ENCODE measurements at places on chromosomes 16 and 17. TPM values are rescaled to one million over a fixed set of nuclear protein-coding genes. Genes with fewer than 3 reads are reported as not detected.

- DNase-seq = no peak
These were observed 2.9 kb upstream of the BCL6B start for GRCh38 chr17:7019839-7020519.

Gene PITPNM3
- not detected for polyA plus RNA-seq

- DNase-seq = no peak
These were observed 8.1 kb upstream of the NKD1 start for GRCh38 chr16:50539822-50540710.

Gene PRSS8
- polyA plus RNA-seq = not detected

Gene KRTAP1-5
- polyA plus RNA-seq = not detected

DNA sequence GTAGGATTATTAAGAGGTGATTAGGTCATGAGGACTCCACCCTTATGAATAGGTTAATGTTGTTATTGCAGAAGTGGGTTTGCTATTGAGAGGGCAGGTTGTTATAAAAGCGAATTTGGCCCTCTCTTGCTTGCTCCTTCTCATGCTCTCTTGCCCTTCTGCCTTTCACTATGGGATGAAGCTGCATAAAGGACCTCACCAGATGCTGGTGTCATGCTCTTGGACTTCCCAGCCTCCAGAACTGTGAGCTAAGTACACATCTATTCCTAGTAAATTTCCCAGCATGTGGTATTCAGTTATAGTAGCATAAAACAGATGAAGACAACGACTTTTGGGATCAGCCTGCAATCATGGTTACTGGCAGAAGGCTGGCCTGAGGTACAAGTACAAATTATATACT, 41.4 kb upstream of the FBXO47 start:
- no peak for DNase-seq

Gene SNX20
- polyA plus RNA-seq = 96.1 TPM

DNA sequence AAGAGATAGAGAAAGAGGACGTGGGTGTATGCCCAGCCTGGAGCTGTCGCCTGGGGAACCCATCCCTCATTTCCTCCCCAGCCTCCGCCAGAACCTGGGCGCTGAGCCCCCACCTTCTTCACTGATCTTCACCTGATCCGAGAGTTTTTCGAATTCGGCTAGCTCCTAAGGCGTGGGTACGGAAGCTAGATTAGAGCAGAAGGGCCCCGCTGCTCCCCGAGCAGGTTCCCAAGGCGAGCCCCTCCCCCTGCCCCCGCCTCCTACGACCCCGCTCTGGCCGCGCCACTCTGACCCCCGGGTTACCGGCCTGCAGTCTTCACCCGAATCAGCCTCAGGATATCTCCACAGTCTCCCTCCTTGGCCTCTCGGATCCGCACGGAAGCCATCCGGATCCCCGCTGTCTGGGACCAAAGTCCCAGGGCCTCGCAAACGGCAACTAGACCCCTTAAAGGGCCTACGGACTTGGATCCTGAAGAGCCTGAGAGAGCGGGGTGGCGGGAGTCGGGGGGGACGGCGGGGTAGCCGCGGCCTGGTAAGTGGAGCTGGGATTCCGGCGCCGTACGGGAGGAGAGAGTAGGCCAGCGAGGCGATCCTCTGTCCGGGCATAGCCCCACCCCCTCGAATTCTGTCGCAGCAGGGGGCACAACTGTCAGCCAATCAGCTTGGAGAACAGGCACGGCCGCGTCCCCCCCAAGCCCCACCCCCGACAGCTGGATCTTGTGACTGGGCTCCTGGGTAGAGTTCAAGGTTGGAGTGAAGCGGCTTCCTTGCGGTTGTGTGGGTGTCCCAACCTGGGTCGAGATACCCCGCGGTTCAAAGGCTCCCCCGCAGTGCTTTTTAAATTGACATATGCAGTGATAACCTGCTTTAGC, at the start of gene SAT2:
Gene SAT2, minus strand, starts transcription at position 572 of the 872 bp plus-strand sequence. Its CDS starts 186 bp downstream, at position 386.
- DNase-seq = peak; percentile 70

GRCh38 chr17:70780031-70780430, 610.7 kb downstream of the KCNJ2 start:
- no peak for DNase-seq

DNA sequence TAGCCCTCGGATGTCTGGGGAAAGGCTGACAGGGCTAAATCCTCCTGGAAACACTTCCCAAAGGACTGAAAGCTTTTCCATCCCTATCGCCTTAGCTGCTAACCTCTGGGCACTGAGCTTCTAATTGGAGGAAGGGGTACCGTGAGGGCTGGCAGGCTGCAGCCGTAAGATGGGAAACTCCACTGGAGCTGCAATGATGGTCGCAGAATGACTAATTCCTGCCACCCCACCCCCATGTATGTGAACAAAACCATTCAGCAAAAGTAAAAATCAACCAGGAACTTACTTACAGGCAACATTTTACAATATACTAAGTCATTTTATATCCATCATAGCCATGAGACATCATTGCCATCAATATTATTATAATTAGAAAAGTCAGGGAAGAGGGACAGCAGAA, 133.3 kb downstream of the ABCC12 start:
- no peak for DNase-seq

DNA sequence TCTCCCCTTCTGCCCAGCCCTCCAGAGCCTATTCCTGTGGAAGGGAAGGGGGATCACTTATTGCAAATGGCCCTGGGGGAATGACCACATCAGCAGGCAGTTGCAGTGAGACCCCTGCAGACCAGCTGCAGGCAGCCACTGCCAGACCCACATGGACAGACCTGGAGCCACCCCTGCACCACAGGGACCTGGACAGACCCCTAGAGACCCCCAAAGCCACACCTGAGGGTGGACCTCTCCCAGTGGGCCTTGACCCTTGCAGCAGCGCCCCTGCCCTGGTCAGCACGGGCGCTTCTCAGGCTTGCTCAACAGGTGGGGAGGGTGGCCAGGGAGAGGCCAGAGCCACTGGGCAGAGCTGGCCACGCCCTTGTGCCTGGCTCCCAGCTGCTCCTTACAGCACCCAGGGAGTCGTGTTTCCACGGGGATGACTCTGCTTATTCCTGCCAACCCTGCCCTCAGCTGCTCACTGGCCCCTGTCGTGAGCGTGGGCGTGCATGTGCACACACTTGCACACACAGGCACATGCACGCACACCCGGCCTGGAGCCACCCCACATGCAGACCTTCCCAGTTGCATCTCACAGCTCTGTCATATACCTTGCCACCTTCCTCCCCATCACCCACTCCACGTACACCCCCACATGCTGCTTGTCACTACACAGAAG, 1.3 kb upstream of the SCN4A start:
- no peak for DNase-seq
